ENCODE measurements at places on chromosomes 13 and 19.

DNA sequence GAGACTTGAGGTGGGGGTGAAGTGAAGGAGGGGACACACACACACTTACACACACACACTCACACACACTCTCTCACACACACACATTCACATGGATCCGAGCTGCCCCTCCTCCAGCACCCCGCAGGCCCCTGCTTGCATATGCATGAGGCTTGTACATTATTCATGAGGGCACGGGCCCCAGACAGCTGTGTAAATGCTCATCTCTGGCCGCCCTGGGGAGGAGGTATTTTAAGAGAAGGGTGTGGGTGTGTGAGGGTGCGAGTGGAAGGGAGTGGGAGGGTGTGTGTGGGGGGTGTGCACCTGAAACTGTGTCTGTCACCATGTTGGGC lies 2.4 kb downstream of the NCAN start:
- no peak for DNase-seq

DNA sequence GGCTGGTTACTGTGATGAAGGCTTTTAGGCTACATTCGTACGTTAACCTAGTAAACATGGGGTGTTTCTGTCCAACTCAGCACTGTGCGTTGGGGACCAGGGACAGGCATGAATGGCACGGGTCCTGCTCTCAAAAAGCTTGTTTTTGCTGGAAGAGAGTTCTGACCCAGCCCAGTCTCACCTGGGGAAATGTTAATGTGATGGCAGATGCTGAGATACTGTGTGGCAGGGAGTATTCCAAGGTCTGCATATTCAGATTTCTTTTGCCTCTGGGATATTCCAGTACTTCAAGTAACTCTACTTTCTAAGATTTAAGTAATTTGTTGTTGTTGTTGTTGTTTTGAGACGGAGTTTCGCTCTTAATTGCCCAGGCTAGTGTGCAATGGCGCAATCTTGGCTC lies 13.7 kb downstream of the CUL4A start:
- DNase-seq: no peak

- DNase-seq: no peak
These were observed 725 bp downstream of the ZNF682 start for GRCh38 chr19:20038358-20039202.

DNA sequence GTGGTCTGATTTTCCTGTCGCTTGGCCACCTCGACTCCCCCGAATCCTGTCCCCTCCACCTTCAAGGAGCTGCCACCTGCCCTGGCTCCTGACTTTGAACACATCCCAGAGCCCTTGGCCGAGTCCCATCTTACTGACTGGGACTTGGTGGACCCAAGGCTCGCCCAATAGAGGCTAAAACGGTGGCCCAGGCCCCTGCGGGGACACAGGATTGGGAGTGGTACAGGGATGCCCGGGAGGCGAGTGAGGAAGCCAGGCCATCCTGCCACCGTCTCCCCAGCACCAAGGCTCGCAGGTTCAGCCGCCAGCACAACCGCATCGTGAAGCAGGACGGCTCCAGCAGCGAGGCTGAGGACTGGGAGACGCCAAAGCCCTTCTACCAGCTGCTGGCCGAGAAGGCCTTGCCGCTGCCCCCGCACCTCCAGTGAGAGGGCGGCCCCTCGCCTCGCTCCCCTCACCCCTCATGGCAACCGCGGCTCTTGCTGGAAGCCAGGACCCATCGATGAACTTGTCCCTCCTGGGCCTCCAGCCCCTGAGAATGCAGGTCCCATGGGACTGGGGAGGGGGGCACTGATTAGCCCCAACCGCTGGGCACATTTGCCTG lies 5.3 kb downstream of the SIX5 start:
- no peak for DNase-seq

- no peak for DNase-seq
These were observed 20.0 kb downstream of the UBA2 start for GRCh38 chr19:34448191-34448590.

GRCh38 chr19:27742041-27742440 lies 1470.9 kb downstream of the UQCRFS1 start:
- DNase-seq: no peak

DNA sequence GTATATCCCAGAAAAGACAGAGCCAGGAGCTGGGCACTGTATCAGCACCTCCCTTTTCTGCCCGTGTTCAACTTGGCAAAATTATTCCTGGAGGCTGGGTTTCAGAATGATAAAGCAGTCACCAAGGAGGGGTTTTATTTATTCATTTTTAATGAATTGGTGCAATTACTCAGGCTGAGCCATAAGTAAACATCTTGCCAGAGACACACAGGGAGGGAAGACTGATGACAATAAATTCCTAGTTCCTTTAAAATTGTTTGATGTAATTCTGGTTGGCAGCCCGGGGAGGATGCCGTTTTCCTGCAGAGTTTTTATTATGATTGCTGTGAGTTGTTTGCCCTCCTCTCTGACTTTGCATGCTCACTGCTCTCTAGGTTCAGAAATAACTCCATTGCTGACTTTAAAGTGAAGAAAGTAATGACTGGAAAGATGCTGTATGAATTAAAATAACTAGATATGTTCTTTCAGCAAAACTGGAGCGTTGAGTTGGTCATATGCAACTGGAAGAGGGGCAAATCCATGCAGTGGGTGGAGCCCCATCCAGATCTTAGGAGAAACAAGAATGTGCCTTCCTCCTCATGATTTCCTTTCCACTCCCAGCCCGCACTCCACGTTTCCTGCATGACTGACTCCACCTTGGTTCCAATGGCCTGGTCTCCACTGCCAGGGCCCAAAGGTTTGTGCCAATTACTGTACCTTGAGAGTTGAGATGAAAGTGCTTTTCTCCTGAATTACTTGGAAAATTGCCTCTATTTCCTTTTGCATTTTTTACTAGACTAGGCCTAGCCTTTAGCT lies 182.1 kb downstream of the RFC3 start:
- no peak for DNase-seq

DNA sequence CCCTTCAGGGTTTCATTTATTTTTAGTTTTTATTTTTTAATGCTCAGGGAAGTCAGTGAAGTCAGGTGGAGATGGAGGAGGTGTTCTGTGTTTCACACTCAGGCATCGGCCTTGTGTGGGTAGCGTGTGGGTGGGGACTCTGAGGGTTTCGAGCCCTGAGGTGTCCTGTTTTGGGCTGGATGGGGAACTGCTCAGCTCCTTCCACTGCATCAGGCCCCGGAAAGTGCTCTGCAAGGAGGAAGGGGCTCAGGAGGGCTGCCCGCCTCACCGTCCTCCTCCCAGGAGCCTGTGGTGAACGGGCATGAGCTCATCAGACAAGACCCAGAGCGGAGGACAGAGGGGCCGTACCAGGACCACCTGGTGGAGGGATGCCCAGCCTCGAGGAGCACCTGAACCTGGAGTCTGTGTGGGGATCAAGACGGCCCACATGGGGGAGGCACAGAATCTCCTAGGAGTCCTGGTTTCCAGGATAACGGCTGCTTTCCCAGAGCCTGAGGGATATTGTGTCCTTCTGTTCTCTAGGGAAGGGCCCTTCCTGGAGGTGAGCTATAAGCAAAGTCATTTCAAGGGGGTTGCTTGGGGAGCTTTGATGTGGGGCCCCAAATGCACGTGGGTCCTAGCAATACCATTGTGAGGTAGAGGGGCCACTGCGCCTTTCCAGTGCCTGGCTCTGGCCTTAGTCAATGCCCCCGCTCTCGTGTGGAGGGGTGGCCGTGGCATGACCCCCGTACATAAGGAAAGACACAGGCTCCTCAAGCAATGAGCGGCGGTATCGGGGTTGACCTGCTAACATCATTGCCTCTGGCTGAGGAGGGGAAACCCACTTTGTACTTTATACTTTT lies 13.5 kb upstream of the GAS6 start:
- DNase-seq: peak; percentile 53

DNA sequence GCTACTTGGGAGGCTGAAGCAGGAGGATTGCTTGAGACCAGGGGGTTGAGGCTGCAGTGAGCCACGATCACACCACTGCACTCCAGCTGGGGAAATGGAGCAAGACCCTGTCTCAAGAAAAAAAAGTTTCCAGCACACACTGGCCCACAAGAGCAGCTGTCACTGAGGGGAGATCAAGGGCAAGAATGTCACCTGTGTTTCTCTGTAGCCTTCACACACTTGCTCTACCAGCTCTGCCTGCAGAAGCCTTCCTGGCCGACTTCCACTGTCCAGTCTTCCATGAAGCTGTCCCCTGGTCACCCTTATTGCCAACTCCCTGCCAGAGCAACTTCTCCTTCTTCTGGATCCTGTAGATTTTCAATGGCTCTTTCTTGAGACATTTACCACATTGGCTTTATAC lies 158.0 kb downstream of the KCTD15 start:
- DNase-seq: no peak

- no peak for DNase-seq
These were observed 69.7 kb upstream of the C13orf46 start for GRCh38 chr13:114043421-114044053.

- DNase-seq: no peak
These were observed 3.9 kb downstream of the IRF2BP1 start for GRCh38 chr19:45881909-45882528.

DNA sequence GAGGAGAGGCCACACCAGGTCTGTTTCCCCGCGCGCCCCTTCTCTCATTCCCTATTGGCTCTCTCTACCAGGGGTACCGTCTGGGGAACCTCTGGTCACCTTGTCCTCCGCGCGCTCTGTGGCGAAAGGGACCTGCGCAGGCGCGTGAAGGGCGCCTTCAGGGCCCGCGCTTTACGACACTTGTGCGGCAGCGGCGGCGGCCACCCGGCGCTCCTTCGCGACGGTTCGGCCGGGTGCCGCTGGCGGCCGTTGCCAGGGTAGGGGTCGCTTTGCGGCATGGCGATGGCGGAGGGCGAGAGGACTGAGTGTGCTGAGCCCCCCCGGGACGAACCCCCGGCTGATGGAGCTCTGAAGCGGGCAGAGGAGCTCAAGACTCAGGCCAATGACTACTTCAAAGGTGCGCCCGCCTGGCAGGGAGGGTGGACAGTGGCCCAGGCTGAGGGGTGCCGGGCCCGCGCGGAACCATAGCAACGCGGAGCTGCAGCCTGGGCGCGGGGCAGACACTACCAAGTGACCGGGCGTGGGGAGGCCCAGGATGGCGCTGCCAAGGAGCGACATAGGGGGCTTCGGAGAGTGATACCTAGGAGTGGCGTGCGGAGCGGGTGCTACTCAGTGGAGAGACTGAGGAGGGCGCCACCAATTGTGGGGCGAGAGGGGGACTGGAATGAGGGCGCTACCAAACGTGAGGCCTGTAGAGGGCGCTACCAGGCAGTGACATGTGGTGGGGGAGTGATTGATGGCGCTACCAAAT lies at the start of gene PPP5C:
Gene PPP5C, plus strand, starts transcription at position 267 of the 751 bp plus-strand sequence. Its CDS starts 10 bp downstream, at position 277.
- peak; percentile 95 for DNase-seq

DNA sequence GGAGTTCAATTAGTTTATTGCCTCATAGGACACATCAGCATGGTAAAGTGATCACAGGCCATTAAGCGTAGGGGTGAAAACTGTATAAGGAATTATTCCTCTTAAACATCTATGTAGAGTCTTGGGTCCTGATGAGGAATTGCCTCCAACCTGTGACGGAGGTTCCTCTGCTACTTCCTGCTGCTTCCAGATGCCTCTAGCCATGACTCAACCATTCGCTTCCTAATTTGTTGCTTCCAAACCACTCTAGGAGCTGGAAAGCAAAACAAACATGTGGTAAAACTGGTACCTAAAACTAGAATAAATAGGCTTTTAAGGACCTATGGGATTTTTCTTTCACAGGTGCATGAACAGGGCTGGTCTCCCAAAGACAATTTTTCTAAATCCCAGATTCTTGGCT lies 253.8 kb downstream of the KLF12 start:
- no peak for DNase-seq

GRCh38 chr13:20424949-20425348 lies 100.7 kb downstream of the CRYL1 start:
- no peak for DNase-seq

GRCh38 chr19:11555246-11555645 lies 3.8 kb downstream of the ELOF1 start:
- DNase-seq: no peak

DNA sequence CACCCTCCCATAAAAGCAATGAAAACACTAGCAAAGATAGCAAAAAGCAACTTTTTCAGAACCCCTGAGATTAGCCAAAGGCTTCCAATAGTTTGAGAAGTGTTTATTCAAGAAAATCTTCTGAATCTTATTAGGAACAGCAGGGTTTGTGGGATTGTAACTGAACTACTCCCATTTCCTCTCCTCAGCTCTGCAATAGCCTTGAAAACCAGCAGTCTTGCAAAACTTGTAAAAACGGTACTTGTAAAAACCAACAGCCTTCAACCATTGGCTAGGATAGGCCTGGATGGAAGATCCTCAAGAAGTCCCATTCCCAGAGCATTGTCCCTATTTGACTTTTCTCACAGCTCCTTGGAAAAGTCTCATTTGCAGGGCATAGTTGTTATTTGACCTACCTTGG lies 12.1 kb downstream of the RNASEH2B start:
- DNase-seq: no peak

- DNase-seq: no peak
These were observed 15.8 kb downstream of the SLC25A42 start for GRCh38 chr19:19079571-19079970.

GRCh38 chr19:13762635-13763235 lies 1.6 kb upstream of the MRI1 start:
- DNase-seq: no peak

- no peak for DNase-seq
These were observed 991 bp downstream of the ABHD17A start for GRCh38 chr19:1884291-1884718.

GRCh38 chr13:108895220-108895704 lies 265.9 kb downstream of the MYO16 start:
- no peak for DNase-seq

- DNase-seq: peak; percentile 76
These were observed at the start of gene WDR87 for GRCh38 chr19:37905946-37906868. TSS of gene WDR87 (minus strand) at chr19:37906594. CDS start at chr19:37898239, 8,355 bp downstream.

DNA sequence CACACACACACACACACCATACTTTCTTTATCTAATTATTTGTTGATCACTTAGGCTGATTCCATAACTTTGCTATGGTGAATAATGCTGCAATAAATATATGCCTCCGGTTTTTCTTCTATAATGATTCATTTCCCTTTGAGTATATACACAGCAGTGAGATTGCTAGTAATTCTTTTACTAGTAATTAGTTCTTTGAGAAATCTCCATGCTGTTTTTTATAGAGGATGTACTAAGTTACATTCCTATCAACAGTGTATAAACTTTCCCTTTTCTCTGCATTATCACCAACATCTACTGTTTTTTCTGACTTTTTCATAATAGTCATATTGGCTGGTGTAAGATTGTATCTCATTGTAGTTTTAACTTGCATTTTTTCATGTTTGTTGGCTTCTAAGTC lies 1405.1 kb downstream of the PCDH9 start:
- no peak for DNase-seq

DNA sequence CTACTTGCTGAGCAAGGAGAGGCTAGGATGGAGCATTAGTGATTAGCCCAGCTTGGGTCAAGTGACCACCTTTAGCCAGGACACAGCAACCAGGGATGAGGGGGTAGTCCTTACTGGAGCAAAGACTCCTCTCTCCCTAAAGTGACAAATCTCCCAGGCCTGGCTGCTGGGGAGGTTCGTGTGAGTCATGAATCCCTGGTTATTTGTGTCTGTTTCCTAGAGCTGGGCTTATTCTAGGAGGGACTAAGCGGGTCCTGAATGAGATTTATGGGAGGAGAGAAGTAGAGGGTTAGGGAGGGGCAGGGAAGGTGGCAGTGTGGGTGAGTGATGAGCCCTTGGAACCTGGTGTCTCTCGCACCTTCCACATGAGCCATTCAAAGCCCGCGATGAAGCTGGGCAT lies 487.3 kb downstream of the TSHZ3 start:
- no peak for DNase-seq

Data from activated effector memory CD4-positive, alpha-beta T cell treated with anti-CD3 and anti-CD28 coated beads, Interleukin-2, amount 50 U/mL, for 16 hours (primary cell).